ENCODE measurements at places on chromosomes 11 and 22. TPM values are rescaled to one million over a fixed set of nuclear protein-coding genes. Genes with fewer than 3 reads are reported as not detected.
A peak's percentile ranks its signal among the peaks of the same experiment; 100 is the strongest.

- H3K27ac ChIP-seq = no peak overlapping the region
- H3K4me3 ChIP-seq = no peak overlapping the region
- peak; percentile 55 for DNase-seq
- no peaks in the 10 kb centered on the region for H3K4me1 ChIP-seq
- H3K36me3 ChIP-seq = no peaks in the 10 kb centered on the region
Observed at GRCh38 chr11:115170133-115170815, 333.9 kb downstream of the CADM1 start.

GRCh38 chr11:113314065-113314388 lies 356 bp upstream of the TTC12 start:
- no peaks in the 10 kb centered on the region for H3K4me1 ChIP-seq
- no peaks in the 10 kb centered on the region for H3K36me3 ChIP-seq
- DNase-seq = no peak
- no peak overlapping the region for H3K27ac ChIP-seq

The BTG4 gene
- not detected for total RNA-seq

The IGF2 gene
- total RNA-seq = 120 TPM

The AASDHPPT gene
- total RNA-seq = 106 TPM

DNA sequence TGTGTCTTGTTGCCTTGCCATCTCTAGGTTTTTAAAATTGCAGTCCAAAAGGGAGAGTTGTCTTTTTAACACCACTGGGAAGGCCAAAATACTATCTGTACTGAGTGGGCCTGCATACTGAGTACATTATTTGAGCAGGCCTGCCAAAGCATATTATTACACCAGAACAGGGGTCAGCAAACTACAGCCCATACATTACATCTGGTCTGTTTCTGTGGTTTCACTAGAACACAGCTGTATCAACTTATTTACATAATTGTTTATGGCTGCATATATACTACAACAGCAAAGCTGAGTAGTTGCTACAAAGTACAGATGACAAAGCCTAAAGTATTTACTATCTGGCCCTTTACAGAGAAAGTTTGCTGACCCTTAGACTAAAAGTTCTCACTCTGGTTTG lies 74.0 kb downstream of the USP35 start:
- H3K4me3 ChIP-seq = no peak overlapping the region
- no peaks in the 10 kb centered on the region for H3K36me3 ChIP-seq
- DNase-seq = no peak
- peak overlapping the region; percentile 62 for H3K27ac ChIP-seq

The GRAMD1B gene
- total RNA-seq = 81.5 TPM

DNA sequence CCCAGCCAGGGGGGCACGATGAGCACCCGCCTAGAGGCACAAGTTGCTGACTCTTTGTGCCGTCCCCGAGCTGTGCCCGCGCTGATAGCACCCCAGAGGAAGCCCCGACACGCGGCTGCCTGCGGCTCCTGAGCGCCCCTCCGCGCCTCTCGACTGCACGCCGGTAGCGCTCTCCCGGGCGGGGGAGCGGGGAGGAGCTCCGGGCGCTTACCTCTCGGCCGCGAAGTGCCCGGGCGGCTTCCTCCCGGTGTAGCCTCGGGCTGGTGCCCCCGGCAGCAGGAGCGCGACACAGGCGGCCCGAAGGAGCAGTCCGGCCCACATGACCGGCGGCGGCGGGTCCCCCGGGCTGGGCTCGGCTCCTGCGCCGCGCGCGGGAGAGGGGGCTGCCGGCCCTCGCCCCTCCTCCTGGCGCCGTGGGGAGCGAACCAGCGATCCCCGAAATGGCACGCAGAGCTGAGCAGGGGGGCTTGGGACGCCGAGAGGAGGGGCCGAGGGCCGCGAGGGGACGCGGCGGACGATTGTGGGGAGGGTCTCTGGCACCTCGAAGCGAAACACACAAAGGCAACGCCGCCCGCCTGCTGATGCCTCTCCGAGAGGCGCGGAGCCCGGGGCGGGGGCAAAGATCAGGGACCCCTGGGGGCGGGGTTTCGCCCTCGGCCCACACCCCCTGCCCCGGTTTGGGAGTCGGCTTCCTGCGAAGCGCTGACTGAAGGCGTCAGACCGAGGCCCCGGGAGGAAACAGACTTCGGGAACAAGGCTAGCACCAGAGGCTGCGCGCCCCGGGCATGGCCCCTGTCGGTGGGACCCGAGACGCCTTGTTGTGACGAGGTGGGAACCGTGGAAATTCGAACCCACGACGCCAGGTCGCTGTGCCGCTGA lies at the start of gene VWCE:
VWCE (minus strand) TSS at position 600 of the 879 bp plus-strand sequence; CDS start at position 321, 279 bp downstream.
- no peaks in the 10 kb centered on the region for H3K4me1 ChIP-seq
- H3K27me3 ChIP-seq = peaks cover 5% of the 10 kb centered on the region
- H3K4me3 ChIP-seq = peak within 1 kb of the TSS; percentile 40

DNA sequence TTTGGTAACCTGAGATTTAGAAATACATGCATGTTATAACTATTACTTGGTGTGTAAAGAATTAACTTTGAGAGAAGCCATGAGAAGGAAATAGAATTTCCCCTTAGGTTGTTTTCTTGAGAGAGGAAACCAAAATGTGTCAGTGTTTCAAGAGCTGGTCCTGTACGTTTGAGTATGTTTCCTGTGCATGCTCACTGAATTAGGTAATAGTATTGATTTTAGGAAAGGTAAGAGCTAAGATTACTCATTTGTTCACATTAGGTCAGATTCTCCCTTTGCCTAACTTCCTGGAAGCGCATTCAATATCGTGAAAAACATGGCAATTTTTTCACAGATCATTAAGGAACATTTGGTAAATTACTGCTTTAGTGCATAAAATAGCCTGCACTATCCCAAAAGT lies 49.3 kb upstream of the RDX start:
- no peak overlapping the region for H3K4me3 ChIP-seq
- H3K36me3 ChIP-seq = no peaks in the 10 kb centered on the region
- no peaks in the 10 kb centered on the region for H3K4me1 ChIP-seq
- no peak for DNase-seq
- H3K27me3 ChIP-seq = no peaks in the 10 kb centered on the region

DNA sequence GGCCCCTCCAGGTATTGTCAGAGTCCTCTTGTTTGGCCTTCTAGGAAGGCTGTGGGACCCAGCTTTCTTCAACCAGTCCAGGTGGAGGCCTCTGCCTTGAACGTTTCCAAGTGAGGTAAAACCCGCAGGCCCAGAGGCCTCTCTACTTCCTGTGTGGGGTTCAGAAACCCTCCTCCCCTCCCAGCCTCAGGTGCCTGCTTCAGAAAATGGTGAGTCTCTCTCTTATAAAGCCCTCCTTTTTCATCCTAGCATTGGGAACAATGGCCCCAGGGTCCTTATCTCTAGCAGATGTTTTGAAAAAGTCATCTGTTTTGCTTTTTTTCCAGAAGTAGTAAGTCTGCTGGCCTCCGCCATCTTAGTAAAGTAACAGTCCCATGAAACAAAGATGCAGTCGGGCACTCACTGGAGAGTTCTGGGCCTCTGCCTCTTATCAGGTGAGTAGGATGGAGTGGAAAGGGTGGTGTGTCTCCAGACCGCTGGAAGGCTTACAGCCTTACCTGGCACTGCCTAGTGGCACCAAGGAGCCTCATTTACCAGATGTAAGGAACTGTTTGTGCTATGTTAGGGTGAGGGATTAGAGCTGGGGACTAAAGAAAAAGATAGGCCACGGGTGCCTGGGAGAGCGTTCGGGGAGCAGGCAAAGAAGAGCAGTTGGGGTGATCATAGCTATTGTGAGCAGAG lies at the start of gene CD3E:
CD3E (plus strand) TSS at position 163 of the 681 bp plus-strand sequence; CDS start at position 386, 223 bp downstream.
- no peak for DNase-seq
- no peaks in the 10 kb centered on the region for H3K4me1 ChIP-seq
- no peak within 1 kb of the TSS for H3K4me3 ChIP-seq
- H3K36me3 ChIP-seq = no peaks in the 10 kb centered on the region
- no peak within 1 kb of the TSS for H3K27ac ChIP-seq

- no peaks in the 10 kb centered on the region for H3K36me3 ChIP-seq
- peak overlapping the region; percentile 60 for H3K4me3 ChIP-seq
- no peak overlapping the region for H3K27ac ChIP-seq
- DNase-seq = peak; percentile 97
Observed at GRCh38 chr22:30287648-30288418, 1.5 kb downstream of the CASTOR1 start.

DNA sequence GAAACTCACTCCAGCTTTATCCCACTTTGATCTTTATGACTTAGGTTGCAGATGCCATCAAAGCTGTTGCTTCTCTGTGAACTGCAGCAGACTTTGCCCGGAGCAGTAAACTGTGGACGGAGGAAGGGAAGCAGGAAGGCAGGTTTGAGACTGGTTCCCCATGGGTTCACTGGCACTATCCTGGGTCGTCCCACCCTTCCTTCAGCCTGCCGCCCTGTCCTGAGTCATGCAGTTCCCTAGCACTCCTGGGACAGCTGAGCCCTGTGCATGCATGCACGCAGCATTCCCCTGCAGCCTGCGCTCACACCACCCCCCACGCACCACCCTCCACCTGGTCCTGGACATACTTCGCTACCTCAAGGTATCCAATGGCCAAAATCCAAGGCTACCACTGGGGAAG lies 23.5 kb upstream of the P2RY2 start:
- H3K27ac ChIP-seq = no peak overlapping the region
- H3K4me3 ChIP-seq = no peak overlapping the region
- H3K36me3 ChIP-seq = no peaks in the 10 kb centered on the region

GRCh38 chr11:72493426-72494108 lies 59.2 kb upstream of the CLPB start:
- H3K27ac ChIP-seq = no peak overlapping the region
- no peaks in the 10 kb centered on the region for H3K36me3 ChIP-seq
- no peak overlapping the region for H3K4me3 ChIP-seq
- no peaks in the 10 kb centered on the region for H3K4me1 ChIP-seq
- no peaks in the 10 kb centered on the region for H3K27me3 ChIP-seq
- DNase-seq = peak; percentile 36

DNA sequence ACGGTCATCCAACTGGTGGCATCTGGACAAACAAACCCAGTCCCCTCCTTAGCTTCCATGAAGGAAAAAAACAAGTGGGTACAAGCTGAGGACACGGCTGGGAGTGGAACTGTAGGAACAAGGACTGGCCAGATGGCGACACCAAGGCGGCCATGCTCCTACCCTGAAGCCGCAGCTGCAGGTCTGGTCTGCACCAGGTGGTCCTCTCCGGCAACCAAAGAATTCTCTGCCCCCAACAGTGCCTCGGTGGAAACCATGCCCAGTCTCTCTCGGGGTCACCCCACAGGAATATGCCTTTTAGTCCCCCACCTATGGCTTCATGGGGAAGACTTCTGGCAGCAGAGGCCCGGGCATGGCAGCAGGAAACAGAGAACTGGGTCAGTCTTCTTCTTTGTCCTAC lies 22.6 kb downstream of the OVOL1 start:
- H3K4me1 ChIP-seq = peaks cover 4% of the 10 kb centered on the region
- no peaks in the 10 kb centered on the region for H3K27me3 ChIP-seq
- no peak overlapping the region for H3K4me3 ChIP-seq
- H3K36me3 ChIP-seq = no peaks in the 10 kb centered on the region
- DNase-seq = no peak

- H3K4me3 ChIP-seq = no peak overlapping the region
- H3K4me1 ChIP-seq = no peaks in the 10 kb centered on the region
- H3K27ac ChIP-seq = no peak overlapping the region
- H3K27me3 ChIP-seq = no peaks in the 10 kb centered on the region
Observed at GRCh38 chr22:32796865-32797573, 4.5 kb upstream of the TIMP3 start.

DNA sequence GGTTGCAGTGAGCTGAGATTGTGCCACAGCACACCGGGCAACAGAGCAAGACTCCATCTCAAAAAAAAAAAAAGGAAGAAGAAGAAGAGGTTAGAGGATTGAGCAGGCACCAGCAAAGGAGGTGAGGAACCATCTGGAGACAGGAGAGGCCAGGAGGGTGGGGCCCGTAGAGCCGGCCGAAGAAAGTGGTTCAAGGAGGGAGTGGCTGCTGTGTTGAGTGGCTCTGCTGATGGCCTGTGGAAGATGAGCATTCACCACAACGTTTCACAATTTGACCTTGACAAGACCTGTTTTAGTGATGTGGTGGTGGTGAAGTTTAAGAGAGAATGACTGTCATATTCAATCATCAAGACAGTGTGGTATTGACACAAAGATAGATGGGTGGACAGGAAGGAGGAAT lies 6.8 kb upstream of the CTSD start:
- H3K4me3 ChIP-seq = no peak overlapping the region
- DNase-seq = no peak
- no peaks in the 10 kb centered on the region for H3K36me3 ChIP-seq
- no peaks in the 10 kb centered on the region for H3K4me1 ChIP-seq
- no peak overlapping the region for H3K27ac ChIP-seq

The EHF gene
- not detected for total RNA-seq

DNA sequence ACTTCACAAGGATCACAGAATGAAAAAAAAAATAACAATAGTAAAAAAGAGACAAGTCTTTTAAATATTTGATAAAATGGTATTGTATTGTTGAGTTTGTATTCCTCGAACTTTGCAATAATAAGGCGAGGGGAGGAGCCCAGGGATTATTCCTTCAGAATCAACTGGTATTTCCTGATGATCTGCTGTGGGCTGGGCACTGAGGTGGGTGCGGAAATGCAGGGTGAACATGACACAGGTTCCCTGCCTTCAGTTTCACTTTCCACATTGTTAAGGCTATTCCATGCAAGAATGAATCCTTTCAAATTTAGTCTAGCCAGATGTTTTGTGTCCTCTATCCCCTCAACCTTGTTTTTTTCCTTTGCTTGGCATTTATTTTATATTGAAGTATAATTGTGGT lies 2.1 kb upstream of the EIF3M start:
- peaks cover 6% of the 10 kb centered on the region for H3K4me1 ChIP-seq
- H3K27me3 ChIP-seq = no peaks in the 10 kb centered on the region
- H3K4me3 ChIP-seq = no peak overlapping the region
- H3K36me3 ChIP-seq = no peaks in the 10 kb centered on the region
- no peak overlapping the region for H3K27ac ChIP-seq
- DNase-seq = no peak

GRCh38 chr11:44427432-44427831 lies 117.5 kb upstream of the ALX4 start:
- no peak overlapping the region for H3K27ac ChIP-seq
- H3K27me3 ChIP-seq = no peaks in the 10 kb centered on the region
- no peak for DNase-seq
- H3K36me3 ChIP-seq = no peaks in the 10 kb centered on the region

- no peak for DNase-seq
- H3K27ac ChIP-seq = no peak overlapping the region
- H3K36me3 ChIP-seq = peaks cover 3% of the 10 kb centered on the region
- H3K4me3 ChIP-seq = no peak overlapping the region
Observed at GRCh38 chr11:32610797-32611352, 27.2 kb downstream of the EIF3M start.

GRCh38 chr22:30121960-30122359 lies 41.7 kb downstream of the HORMAD2 start:
- no peaks in the 10 kb centered on the region for H3K4me1 ChIP-seq
- no peaks in the 10 kb centered on the region for H3K36me3 ChIP-seq
- no peaks in the 10 kb centered on the region for H3K27me3 ChIP-seq
- no peak overlapping the region for H3K4me3 ChIP-seq

The CLDN5 gene
- total RNA-seq = 1.0 TPM

The MUC2 gene
- total RNA-seq = 0.03 TPM

The PKP3 gene
- total RNA-seq = 0.09 TPM
